Activated CD4-positive, alpha-beta T cell treated with anti-CD3 and anti-CD28 coated beads for 48 hours (primary cell): ENCODE measurements at places on chromosomes 16 and 17.
A peak's percentile ranks its signal among the peaks of the same experiment; 100 is the strongest.

GRCh38 chr17:30981531-30982519 lies 11.0 kb downstream of the RNF135 start:
- DNase-seq: no peak

- no peak for DNase-seq
Observed at GRCh38 chr17:74480290-74480689, 13.9 kb downstream of the CD300A start.

- DNase-seq: no peak
Observed at GRCh38 chr17:77824102-77824779, 134.3 kb upstream of the TNRC6C start.

- peak; percentile 54 for DNase-seq
Observed at GRCh38 chr17:56595831-56596690, 2.6 kb downstream of the NOG start.

DNA sequence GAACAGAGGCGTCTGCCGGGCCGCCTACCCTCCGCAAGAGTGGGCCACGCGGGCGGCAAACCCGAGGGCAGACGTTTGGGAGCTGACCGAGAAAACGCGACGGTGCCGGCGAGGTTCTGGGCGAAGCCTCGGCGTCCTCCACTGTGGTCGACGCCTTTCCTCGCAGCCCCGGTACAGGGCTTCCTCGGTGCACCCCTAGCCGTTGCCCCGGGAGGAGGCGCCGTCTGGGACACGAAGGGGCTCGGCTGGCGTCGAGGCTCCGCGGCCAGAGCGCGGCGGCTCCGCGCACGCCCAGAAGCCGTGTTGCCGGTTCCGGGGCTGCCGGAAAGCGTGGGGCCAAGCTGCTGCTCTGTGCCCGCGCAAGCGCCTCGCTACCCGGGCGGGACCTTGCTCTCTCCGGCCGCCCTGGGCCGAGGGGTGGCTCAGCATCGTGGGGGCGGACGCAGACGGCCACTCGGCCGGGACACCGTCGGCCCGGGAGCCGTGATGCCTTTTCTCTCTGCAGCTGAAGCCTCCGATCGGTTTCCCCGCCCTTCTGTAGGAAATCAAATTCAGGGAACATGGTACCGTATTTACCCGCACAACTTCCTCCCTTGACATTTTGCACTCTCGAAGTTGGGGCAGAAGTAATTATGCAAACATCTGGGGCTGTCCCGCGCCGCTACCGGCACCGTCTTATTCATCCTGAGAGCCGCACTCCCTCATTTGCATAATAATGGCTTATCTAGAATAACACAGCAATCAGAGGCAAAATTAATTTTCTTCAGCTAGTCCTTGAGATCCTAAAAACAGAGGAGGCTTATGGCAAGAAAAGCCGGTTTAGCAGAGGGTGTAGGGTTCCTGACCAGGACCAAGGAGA lies 7.3 kb upstream of the CBX8 start:
- peak; percentile 88 for DNase-seq

DNA sequence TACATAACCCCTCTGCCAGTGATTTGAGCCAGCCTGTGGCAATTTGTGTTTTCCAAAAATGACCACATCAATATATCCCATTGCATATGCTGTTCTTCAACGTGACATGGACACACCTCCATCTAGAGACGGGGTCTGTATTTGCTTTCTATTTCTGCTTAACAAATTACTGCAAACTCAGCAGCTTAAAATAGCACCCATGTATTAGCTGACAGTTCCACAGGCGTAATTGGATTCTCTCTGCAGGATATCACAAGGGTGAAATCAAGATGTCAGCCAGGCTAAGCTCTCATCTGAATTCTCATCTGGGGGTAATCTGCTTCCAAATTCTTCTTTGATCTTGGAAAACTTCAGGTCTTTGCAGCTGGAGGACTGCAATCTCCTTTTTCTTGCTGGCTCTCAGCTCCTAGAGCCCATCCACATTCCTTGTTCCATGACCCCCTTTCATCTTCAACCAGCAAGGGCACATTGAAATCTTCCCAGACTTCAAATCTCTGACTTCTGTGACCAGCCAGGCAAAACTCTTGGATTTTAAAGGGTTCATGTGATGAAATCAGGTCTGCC lies 8.2 kb downstream of the KRT9 start:
- DNase-seq: no peak

GRCh38 chr17:73316919-73317505 lies 5.2 kb upstream of the CDC42EP4 start:
- no peak for DNase-seq

GRCh38 chr17:11705111-11705510 lies 106.8 kb downstream of the DNAH9 start:
- DNase-seq: no peak

GRCh38 chr17:27506348-27507218 lies 50.3 kb downstream of the KSR1 start:
- no peak for DNase-seq

DNA sequence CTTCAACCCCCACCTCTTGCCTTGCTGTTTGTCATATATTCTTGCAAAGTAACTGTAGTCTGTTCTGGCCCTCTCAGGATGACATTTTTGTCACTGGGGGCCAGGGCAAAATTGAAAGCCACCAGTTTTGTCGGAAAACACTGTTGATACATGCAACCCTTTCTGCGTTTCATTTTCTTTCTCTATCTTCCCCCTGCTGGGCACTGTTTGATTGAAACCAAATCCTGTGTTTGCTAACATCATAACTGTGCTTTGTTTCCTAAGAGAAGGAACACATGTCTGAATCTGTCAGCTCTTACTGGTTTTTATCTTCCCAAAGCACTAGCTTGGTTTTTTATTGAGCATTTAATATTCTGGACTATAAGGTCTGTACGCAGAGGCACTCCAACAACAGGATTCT lies 11.7 kb upstream of the CPPED1 start:
- no peak for DNase-seq

- DNase-seq: no peak
Observed at GRCh38 chr16:76007645-76008044, 269.6 kb upstream of the CNTNAP4 start.

- no peak for DNase-seq
Observed at GRCh38 chr17:79422236-79422635, 188.6 kb downstream of the RBFOX3 start.

DNA sequence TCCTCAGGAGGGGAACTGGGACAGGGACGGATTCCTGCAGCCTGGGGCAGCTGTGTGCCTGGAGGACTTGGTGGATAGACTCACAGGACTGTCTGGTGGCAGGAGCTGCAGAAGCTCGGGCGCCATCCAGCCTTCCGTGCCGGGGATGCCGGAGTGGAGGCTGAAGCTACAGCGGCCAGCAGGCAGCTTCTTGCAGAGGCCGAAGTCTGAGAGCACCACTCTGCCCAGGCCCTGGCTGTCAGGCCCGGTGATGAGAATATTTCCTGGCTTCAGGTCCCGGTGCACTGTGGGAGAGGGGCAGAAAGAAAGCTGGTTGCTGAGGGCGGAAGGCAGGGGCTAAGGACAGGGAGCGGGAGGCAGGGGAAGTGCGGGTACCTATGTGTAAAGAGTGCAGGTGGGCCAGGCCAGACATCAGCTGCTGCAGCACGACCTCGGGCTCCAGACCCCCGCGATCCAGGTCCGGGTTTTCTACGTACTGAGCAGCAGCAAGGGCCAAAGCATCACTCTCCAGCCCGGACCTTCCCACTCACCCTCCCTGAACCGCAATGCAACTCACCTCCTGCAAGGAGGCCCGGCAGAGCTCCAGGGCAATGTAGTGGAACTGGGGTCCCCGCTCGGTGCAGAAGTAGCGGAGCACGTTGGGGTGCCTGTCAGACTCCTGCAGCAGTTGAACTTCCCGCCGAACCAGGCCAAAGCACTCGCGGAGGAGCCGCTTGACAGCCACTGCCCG lies 16.1 kb downstream of the PLK1 start:
- DNase-seq: no peak

DNA sequence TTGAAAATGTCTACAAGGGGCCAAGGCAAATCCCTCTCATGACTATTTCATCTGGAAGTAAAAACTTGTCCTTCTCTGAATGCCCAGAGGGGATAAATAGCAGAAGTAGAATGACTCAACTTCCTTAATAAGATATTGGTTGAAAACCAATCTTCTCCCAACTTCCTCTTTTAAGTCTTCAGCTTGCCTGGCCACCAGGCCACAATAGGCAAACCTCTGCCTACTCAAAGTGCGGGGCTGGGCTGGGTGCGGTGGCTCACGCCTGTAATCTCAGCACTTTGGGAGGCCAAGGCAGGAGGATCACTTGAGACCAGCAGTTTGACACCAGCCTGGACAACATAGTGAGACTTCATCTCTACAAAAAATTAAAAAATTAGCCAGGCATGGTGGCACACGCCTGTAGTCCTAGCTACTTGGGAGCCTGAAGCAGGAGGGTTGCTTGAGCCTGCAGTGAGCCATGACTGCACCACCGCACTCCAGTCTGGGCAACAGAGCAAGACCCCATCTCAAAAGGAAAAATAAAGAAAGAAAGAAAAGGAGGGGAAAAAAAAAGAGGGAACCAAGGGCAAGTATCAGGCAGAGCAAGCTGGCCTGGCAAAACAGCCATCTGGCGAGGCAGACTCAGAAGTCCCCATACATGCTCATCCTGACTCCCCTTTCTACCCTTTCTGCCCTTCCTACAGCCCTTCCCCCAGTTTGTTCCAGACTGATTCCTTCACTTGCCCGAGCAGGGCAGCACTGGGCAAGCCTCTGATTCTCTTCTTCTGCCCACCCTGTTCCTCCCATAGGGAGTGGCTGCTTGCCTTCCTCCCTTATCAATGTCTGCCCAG lies 20.6 kb downstream of the MAP3K14 start:
- DNase-seq: no peak

- no peak for DNase-seq
Observed at GRCh38 chr17:39074676-39075075, 76.8 kb downstream of the PLXDC1 start.

GRCh38 chr16:56520251-56520577 lies 390 bp upstream of the BBS2 start:
- DNase-seq: no peak

GRCh38 chr16:2468725-2469398 lies 2.2 kb upstream of the NTN3 start:
- DNase-seq: no peak

DNA sequence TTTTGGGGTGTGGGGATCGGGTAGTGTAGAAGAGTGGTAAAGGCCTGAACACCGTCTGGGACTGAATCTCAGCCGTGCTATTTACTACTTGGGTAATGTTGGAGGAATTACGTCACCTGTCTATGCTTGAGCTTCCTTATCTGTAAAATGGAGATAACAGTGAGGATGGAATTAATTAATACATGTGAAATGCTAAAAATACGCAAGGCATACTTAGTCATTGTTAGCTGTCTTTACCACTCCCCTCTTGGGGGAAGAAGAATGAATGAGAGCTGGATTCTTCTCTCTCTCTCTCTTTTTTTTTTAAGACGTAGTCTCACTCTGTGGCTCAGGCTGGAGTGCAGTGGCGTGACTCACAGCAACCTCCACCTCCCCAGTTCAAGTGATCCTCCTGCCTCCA lies 41.1 kb upstream of the TANGO6 start:
- DNase-seq: no peak

GRCh38 chr16:85729452-85730185 lies 21.3 kb downstream of the C16orf74 start:
- no peak for DNase-seq

GRCh38 chr16:68287276-68288251 lies 23.2 kb downstream of the SLC7A6OS start:
- peak; percentile 40 for DNase-seq

- no peak for DNase-seq
Observed at GRCh38 chr16:53766304-53767016, 62.5 kb downstream of the FTO start.

GRCh38 chr16:3952737-3953131 lies 72.2 kb upstream of the CREBBP start:
- no peak for DNase-seq

DNA sequence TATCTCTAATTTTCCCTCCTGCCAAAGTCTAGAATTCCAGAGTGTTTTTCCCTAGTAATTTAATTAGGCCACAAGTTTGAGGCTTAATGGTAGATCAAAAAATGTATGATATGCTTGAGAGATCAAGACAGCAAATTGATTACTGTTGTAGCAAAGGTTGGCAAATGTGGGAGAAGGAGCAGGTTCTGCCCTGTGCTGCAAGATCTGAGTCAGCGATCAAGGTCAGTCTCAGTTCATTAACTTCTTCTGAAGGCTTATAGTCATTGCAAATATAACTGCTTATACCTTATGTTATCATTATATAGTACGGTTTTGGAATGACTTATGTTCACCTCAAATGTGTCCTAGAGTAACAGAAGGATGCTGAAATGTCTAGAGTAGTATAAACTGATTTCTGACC lies 231.1 kb upstream of the TBX2 start:
- DNase-seq: no peak

GRCh38 chr17:50206604-50207293 lies 5.3 kb upstream of the COL1A1 start:
- DNase-seq: peak; percentile 40

DNA sequence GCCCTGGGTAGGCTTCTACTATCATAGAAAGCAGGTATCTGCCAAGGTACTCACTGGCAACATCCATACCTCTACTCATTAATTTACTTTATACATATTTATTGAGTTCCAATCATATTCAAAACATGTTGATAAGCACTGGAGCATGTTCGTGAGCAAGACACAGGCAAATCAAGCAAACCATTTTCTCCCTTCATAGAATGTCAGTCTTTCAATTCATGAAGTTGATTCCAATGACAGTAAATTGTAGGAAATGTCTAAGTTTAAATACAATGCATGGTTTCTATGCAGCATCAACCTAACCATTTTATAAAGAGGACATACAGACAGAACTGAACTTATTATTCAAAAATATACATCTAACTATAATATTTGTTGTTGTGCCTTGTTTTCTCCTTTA lies 978.6 kb downstream of the CDH8 start:
- no peak for DNase-seq

GRCh38 chr17:31568539-31568938 lies 177.1 kb downstream of the RAB11FIP4 start:
- no peak for DNase-seq

DNA sequence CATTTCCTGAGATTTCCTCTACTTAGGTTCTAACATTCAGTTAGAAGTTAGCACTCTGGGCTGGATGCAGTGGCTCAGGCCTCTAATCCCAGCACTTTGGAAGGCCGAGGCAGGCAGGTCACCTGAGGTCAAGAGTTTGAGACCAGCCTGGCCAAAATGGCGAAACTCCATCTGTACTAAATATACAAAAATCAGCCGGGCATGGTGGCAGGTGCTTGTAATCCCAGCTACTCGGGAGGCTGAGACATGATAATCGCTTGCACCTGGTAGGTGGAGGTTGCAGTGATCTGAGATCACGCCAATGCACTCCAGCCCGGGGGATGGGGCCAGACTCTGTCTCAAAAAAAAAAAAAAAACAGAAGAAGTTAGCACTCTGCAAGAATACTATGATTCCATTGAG lies 1430.9 kb downstream of the CDH11 start:
- DNase-seq: no peak

GRCh38 chr16:1973461-1974156 lies 1.8 kb downstream of the TBL3 start:
- no peak for DNase-seq

- no peak for DNase-seq
Observed at GRCh38 chr17:63641692-63642448, 19.7 kb downstream of the MAP3K3 start.
